Osteocyte (in vitro differentiated cells): ENCODE measurements at places on chromosomes 11 and 22. TPM values are rescaled to one million over a fixed set of nuclear protein-coding genes. Genes with fewer than 3 reads are reported as not detected.
A peak's percentile ranks its signal among the peaks of the same experiment; 100 is the strongest.

DNA sequence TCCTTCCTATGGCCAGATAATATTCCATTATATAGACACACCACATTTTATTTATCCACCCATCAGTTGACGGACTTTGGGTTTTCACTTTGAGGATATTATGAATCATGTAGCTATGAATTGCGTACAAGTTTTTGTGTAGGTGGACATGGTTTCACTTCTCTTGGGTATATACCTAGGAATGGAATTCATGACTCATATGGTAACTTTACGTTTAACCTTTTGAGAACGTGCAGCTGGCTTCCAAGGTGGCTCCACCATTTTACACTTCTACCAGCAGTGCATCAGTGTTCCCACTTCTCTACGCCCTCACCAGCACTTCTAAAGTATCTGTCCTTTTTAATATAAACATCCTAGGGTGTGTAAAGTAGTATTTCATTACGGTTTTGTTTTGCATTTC is 112.0 kb downstream of the PLEKHA7 start:
- no peaks in the 10 kb centered on the region for H3K27me3 ChIP-seq
- peaks cover 9% of the 10 kb centered on the region for H3K4me1 ChIP-seq
- H3K36me3 ChIP-seq, result no peaks in the 10 kb centered on the region
- H3K4me3 ChIP-seq, result no peak overlapping the region
- no peak for DNase-seq

Gene ACRV1
- total RNA-seq, result not detected in 2 replicates

DNA sequence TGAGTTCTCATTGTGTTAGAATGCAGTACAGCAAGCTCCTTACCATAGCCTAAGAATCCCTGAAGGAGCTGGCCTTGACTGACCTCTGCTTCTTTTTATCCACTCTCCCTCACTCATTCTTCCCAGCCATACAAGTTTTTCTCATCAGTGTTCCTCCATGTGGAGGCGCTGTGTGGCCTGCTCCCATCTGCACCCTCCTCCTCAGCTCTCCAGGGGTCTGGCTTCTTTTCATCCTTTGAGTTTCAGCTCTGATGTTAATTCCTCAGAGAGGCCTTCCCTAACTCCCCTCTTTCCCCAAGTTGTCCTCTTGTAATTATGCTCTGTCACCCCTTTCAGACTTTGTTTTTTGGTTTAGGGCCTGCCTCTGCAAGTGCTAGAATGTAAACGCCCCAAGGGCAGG is 144.8 kb downstream of the WNT7B start:
- DNase-seq, result no peak
- H3K4me3 ChIP-seq, result no peak overlapping the region

GRCh38 chr11:57425565-57426438 is 1.1 kb downstream of the SLC43A3 start:
- peak overlapping the region; percentile 77 for H3K4me3 ChIP-seq
- no peak for DNase-seq
- H3K27ac ChIP-seq, result peak overlapping the region; percentile 82
- no peaks in the 10 kb centered on the region for H3K27me3 ChIP-seq
- peaks cover 36% of the 10 kb centered on the region for H3K4me1 ChIP-seq

Gene ELFN2
- total RNA-seq, result 0.97 and 0.99 TPM in 2 replicates

Gene CCDC87
- 0.19 and 0.39 TPM in 2 replicates for total RNA-seq

DNA sequence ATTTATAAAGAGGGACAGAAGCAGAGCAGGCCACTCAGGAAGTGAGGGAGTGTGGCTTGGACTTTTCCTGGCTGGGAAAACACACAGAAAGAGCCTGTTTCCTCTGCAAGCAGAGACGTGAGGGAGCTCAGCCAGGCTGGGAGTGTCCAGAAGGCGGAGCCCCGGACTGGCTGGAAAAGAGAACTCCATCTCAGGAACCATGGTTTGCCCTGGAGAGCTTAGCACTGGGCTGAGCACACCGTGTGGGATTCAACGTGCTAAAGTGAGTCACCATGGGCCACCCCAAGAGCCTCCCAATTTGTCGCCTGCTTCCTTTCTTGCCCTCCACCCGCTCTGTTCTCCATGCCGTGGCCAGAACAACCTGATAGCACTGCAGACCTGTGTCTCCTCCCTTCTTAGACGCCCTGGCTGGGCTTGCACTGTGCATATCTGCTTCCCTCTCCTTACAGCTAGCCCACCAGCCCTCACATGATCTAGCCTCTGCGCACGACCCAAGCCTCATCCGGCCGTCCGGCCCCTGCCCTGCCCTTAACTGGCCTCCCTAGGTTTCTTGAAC is 51.8 kb downstream of the GALNT18 start:
- H3K4me3 ChIP-seq, result no peak overlapping the region
- H3K4me1 ChIP-seq, result peaks cover 24% of the 10 kb centered on the region
- DNase-seq, result no peak

DNA sequence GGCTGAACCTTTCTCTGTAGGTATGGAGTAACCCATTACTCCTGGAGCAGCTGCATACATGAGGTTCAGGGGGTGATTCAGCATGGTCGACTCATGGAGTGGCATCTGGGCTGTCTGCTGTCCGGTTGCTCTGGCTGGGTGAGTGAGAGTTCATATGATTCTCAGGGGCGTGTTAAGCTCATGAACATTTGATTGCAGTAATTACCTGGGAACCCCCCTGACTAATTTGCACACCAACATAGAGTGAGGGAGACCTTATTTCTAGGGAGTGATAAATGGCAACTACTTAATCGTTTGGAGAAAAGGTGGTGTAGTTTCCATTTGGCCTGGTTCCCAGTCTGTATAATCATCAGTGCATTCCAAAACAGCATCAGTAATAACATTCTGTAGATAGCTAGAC is 661.9 kb downstream of the ETS1 start:
- no peaks in the 10 kb centered on the region for H3K27me3 ChIP-seq
- H3K4me1 ChIP-seq, result peaks cover 17% of the 10 kb centered on the region
- H3K27ac ChIP-seq, result no peak overlapping the region
- DNase-seq, result no peak
- H3K4me3 ChIP-seq, result no peak overlapping the region

Gene FGF3
- total RNA-seq, result 2.3 and 2.5 TPM in 2 replicates

DNA sequence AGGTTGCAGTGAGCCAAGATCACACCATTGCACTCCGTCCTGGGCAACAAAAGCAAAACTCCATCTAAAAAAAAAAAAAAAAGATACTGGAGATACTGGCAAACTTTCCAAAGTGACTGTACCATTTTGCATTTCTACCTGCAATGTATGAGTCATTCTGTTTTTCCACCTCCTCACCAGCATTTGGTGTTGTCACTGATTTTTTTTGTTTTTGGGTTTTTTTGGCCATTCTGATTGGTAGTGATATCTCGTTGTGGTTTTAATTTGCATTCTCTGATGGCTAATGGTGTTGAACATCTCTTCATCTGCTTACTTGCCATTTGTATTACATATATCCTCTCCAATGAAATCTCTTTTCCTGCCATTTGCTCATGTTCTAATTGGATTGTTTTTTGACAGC is 12.0 kb upstream of the RBX1 start:
- no peaks in the 10 kb centered on the region for H3K27me3 ChIP-seq
- no peaks in the 10 kb centered on the region for H3K36me3 ChIP-seq
- H3K27ac ChIP-seq, result no peak overlapping the region
- no peak overlapping the region for H3K4me3 ChIP-seq

Gene FLRT1
- 0.54 and 0.65 TPM in 2 replicates for total RNA-seq

GRCh38 chr11:44246726-44247125 is 63.2 kb downstream of the ALX4 start:
- no peak overlapping the region for H3K4me3 ChIP-seq
- H3K27ac ChIP-seq, result peak overlapping the region; percentile 54
- H3K4me1 ChIP-seq, result peaks cover 50% of the 10 kb centered on the region
- no peak for DNase-seq

- H3K27me3 ChIP-seq, result no peaks in the 10 kb centered on the region
- peaks cover 3% of the 10 kb centered on the region for H3K4me1 ChIP-seq
- no peak overlapping the region for H3K27ac ChIP-seq
- no peak for DNase-seq
- H3K36me3 ChIP-seq, result peaks cover 21% of the 10 kb centered on the region
Measured at GRCh38 chr11:45870706-45871105, 14.7 kb upstream of the MAPK8IP1 start.

- H3K4me1 ChIP-seq, result peaks cover 20% of the 10 kb centered on the region
- no peak for DNase-seq
- no peak overlapping the region for H3K4me3 ChIP-seq
Measured at GRCh38 chr11:116831790-116832349, 2.2 kb downstream of the APOC3 start.

- H3K4me3 ChIP-seq, result peak overlapping the region; percentile 80
- peak overlapping the region; percentile 62 for H3K27ac ChIP-seq
- H3K36me3 ChIP-seq, result no peaks in the 10 kb centered on the region
- DNase-seq, result peak; percentile 87
Measured at GRCh38 chr22:19291218-19291579, 320 bp downstream of the CLTCL1 start.

Gene MS4A1
- not detected in 2 replicates for total RNA-seq

GRCh38 chr22:29142116-29142515 is 63.6 kb upstream of the EMID1 start:
- no peaks in the 10 kb centered on the region for H3K36me3 ChIP-seq
- DNase-seq, result no peak
- no peaks in the 10 kb centered on the region for H3K27me3 ChIP-seq
- no peaks in the 10 kb centered on the region for H3K4me1 ChIP-seq
- no peak overlapping the region for H3K27ac ChIP-seq

Gene CEND1
- total RNA-seq, result 0.21 and 0.27 TPM in 2 replicates

GRCh38 chr11:1542267-1542666 is 29.8 kb downstream of the DUSP8 start:
- no peak for DNase-seq
- no peak overlapping the region for H3K4me3 ChIP-seq
- no peaks in the 10 kb centered on the region for H3K36me3 ChIP-seq
- peaks cover 36% of the 10 kb centered on the region for H3K27me3 ChIP-seq
- H3K27ac ChIP-seq, result no peak overlapping the region

Gene MYBPC3
- not detected in 2 replicates for total RNA-seq

DNA sequence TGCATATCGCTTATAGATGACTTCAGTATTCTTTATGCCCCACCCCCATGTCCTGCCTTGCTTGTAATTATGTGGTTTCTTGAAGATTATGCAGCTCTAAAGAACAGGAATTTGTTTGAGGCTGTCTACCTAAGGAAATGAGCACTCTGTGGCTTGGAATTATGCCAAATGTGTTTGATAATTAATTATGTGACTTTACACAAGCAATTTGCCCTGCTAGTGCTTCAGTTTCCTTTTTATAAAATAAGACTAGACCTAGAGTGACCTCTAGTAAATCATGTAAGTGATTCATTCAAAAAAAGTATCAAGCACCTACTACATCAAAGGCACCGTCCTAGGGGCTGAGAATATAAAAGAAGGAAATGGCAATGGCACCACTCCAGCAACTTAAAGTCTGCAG is 491.5 kb upstream of the KIRREL3 start:
- H3K36me3 ChIP-seq, result no peaks in the 10 kb centered on the region
- DNase-seq, result no peak
- H3K27ac ChIP-seq, result no peak overlapping the region
- H3K4me1 ChIP-seq, result no peaks in the 10 kb centered on the region
- H3K27me3 ChIP-seq, result no peaks in the 10 kb centered on the region

Gene MOV10L1
- total RNA-seq, result 0.97 and 1.4 TPM in 2 replicates

Gene BATF2
- total RNA-seq, result not detected in 2 replicates

DNA sequence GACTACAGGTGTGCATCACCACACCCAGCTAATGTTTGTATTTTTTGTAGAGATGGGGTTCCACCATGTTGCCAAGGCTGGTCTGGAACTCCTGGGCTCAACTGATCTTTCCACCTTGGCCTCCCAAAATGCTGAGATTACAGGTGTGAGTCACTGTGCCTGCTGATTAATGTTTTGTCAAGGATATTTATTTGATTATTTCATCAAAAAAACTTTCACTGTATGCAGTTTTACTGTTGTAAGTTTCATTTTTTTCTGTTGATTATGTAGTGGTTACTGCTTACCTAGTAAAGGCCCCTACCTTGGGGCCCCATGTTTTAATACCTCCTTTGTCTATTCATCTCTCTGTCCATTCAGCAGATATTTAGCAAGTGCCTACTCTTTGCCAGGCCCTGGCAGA is 16.7 kb upstream of the FAM168A start:
- peaks cover 11% of the 10 kb centered on the region for H3K27me3 ChIP-seq
- DNase-seq, result no peak
- H3K4me1 ChIP-seq, result no peaks in the 10 kb centered on the region
- peaks cover 2% of the 10 kb centered on the region for H3K36me3 ChIP-seq
- H3K4me3 ChIP-seq, result no peak overlapping the region
- no peak overlapping the region for H3K27ac ChIP-seq

Gene SCARF2
- 48.4 and 50.8 TPM in 2 replicates for total RNA-seq

DNA sequence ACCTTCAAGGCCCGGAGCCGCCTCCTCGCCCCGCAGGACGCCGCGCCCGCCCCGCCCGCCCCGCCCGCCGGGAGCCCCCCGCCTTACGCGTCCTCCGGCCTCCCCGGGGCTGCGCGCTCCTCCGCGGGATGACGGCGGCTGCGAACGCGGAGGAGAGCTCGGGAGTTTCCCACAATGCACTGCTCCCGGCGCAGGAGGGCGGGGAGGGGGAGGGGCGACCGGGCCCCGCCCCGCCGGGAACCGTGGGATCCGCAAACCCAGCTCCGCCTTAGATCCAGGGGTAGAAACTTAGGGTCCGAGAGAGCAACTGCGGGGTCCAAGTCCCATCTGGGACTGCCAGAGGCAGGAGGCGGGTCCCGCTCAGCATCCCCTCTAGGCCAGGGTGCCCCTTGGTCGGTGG is at the start of gene CEND1:
CEND1 (minus strand) TSS at position 148 of the 400 bp plus-strand sequence. CDS start 1,514 bp downstream, outside the sequence.
- peak; percentile 83 for DNase-seq
- H3K27ac ChIP-seq, result peak within 1 kb of the TSS; percentile 7
- H3K27me3 ChIP-seq, result no peaks in the 10 kb centered on the region
- H3K36me3 ChIP-seq, result no peaks in the 10 kb centered on the region
- peaks cover 3% of the 10 kb centered on the region for H3K4me1 ChIP-seq

GRCh38 chr11:125443767-125444311 is 52.2 kb downstream of the FEZ1 start:
- no peak overlapping the region for H3K27ac ChIP-seq
- no peak overlapping the region for H3K4me3 ChIP-seq
- H3K4me1 ChIP-seq, result peaks cover 19% of the 10 kb centered on the region
- no peak for DNase-seq
- no peaks in the 10 kb centered on the region for H3K27me3 ChIP-seq

Gene E2F8
- 1.7 and 2.1 TPM in 2 replicates for total RNA-seq

- no peak for DNase-seq
- no peak overlapping the region for H3K27ac ChIP-seq
- no peaks in the 10 kb centered on the region for H3K27me3 ChIP-seq
- no peak overlapping the region for H3K4me3 ChIP-seq
- H3K4me1 ChIP-seq, result peaks cover 36% of the 10 kb centered on the region
Measured at GRCh38 chr11:35983981-35984380, 40.1 kb downstream of the LDLRAD3 start.

DNA sequence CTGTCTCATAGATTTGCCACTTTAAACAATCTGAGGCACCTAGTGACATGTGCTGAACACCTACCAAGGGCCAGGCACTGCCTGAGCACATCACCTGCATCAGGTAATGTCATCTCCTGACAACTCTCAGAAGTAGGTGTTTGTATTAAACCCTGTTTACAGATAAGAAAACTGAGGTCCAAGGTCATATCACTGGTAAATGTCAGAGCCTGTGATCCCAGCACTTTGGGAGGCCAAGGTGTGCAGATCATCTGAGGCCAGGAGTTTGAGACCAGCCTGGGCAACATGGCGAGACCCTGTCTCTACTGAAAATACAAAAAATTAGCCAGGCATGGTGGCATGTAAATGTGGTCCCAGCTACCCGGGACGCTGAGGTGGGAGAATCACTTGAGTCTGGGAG is 39.1 kb upstream of the ACCSL start:
- H3K4me3 ChIP-seq, result no peak overlapping the region
- H3K4me1 ChIP-seq, result no peaks in the 10 kb centered on the region
- peak; percentile 27 for DNase-seq
- H3K27me3 ChIP-seq, result peaks cover 9% of the 10 kb centered on the region

GRCh38 chr11:99135508-99135907 is 114.8 kb downstream of the CNTN5 start:
- DNase-seq, result no peak
- no peaks in the 10 kb centered on the region for H3K4me1 ChIP-seq
- H3K27ac ChIP-seq, result no peak overlapping the region
- no peaks in the 10 kb centered on the region for H3K36me3 ChIP-seq
- no peak overlapping the region for H3K4me3 ChIP-seq
